Activated CD4-positive, CD25-positive, alpha-beta regulatory T cell (primary cell): ENCODE measurements at places on chromosomes 5 and 9.

GRCh38 chr9:104854613-104855012, 73.3 kb downstream of the ABCA1 start:
- no peak for DNase-seq

DNA sequence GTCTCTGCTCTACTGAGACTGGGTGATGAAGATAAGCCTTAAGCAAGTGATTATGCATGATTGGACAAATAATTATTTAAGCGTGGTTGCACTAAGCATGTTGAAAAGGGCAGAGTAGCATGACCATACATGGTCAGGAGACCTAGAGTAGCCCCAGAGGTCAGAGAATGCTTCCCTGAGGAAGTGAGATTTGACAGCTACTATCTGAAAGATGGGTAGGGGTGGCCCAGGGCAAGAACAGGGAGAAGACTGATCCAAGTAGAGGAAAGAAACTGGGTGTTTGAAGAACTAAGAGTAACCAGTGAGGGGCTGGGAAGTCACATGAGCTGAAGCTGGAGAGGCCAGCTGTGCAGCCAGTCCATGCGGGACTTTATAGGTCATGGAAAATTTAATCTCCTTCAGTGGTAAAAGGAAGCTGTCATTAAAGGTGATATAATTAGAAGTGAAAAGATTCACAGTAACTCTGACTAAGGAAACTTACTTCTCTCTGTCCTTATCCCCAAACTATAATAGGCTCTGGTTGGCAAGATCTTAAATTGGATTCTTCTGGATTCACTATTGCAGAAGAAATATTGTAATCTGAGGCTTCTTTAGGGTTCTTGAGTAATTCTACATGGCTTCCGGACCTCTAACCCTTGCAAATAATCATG, 35.2 kb downstream of the YIPF5 start:
- no peak for DNase-seq

- DNase-seq, result no peak
Observed at GRCh38 chr9:2979957-2980610, 136.2 kb upstream of the PUM3 start.

- DNase-seq, result no peak
Observed at GRCh38 chr9:103714992-103715391, 379.1 kb upstream of the SMC2 start.

- DNase-seq, result no peak
Observed at GRCh38 chr9:14517154-14517906, 175.9 kb downstream of the ZDHHC21 start.

- no peak for DNase-seq
Observed at GRCh38 chr5:56494300-56494731, 261.2 kb upstream of the ANKRD55 start.

GRCh38 chr9:109258481-109259302, 62.2 kb downstream of the EPB41L4B start:
- no peak for DNase-seq

- DNase-seq, result no peak
Observed at GRCh38 chr5:177450667-177451424, 4.2 kb downstream of the PRR7 start.

DNA sequence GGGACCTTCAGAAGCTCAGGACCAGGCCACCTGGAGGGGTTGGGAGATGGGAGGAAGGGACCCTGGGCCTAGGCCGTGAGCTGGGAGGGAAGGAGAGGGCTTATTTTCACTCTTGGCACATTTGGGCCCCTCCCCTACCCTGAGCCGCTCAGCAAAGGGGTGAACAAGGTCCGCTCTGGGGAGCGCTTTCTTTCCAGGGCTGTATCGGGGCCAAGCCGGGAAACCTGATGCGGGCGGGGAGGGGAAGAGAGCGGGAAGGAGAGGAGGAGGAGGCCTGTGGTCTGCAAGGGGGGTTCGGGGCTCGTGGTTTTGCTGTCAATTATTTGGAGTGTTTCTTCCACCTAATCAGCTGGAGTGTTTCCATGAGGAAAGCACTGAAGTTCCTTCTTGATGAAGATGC, 62.7 kb upstream of the RXRA start:
- DNase-seq, result no peak

- DNase-seq, result no peak
Observed at GRCh38 chr5:78809444-78809843, 160.9 kb upstream of the LHFPL2 start.

GRCh38 chr9:33939924-33940874, 108.5 kb downstream of the UBAP2 start:
- no peak for DNase-seq

GRCh38 chr9:137982200-137982599, 104.6 kb downstream of the CACNA1B start:
- no peak for DNase-seq

DNA sequence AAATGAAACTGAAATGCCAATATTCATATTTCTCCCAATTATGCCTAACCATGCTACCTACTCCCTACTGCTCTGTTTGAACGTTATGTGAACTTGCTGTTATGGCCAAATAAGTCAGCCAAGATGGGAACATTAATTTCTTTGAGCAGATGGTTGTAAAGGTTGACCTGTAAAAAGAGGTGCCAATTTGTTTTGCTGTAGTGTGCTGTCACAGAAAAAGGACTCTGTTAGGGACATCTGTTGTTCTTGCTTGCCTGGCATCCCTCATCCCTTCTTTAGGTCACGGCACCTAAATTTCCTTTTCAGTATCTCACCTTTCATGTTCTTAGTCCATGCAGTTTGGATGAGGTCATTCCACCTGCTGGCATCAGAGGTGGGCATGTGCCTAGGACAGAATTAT, 35.4 kb downstream of the GDNF start:
- DNase-seq, result no peak

DNA sequence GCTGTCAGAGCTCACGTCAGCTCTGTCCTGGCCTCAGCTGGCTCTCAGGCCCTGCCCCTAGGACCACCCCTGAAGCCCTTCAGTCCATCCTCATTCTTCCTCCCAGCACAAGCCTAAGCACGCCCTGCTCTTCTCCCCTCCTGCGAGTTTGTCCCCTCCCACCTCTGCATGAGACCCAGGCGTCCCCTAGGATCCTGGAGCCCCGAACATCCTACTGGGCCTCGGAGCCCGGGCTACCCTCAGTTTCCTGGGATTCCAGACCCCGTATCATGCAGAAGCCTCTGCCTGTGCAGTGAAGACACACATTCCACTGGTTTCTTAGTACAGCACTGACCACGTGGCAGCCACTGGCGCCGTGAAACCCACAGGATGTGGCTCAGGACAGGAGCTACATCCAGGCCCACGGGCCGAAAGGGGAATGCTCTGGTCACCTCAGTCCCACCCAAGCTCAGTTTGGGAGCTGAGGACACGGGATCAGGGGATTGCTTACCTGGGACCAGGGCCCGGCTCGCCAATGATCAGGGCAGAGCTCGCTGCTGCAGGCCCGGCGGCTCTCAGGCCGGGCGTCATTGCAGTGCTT, 64.2 kb downstream of the ZNF354C start:
- no peak for DNase-seq

GRCh38 chr5:116861097-116861496, 286.5 kb upstream of the SEMA6A start:
- DNase-seq, result no peak

DNA sequence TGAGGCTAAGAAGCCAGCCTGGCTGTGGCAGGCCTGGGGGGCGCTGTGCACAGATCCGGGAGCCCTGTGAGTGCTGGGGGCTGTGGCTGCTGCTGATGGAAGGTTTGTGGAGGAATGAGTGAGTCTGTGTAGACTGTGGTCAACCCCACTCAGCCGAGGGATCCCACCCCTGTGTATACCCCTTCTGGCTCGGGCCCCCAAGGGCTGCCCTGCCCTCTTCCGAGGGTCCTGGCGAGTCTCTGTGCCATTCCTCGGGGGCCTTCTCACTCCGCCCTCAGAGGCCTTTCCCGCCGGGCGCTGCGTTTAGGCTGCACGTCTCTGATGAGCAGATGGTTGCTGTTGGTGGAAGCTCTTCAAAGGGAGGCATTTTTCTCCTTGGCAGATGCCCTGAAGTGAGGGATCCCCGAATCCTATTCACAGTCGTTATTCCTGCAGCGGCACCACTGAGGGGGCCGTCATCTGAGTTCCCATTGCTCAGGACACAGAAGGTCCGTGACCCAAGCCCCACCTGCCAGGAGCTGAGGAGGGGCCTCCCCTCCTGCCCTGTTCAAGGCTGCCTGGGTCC, 94.1 kb downstream of the RXRA start:
- DNase-seq, result no peak

DNA sequence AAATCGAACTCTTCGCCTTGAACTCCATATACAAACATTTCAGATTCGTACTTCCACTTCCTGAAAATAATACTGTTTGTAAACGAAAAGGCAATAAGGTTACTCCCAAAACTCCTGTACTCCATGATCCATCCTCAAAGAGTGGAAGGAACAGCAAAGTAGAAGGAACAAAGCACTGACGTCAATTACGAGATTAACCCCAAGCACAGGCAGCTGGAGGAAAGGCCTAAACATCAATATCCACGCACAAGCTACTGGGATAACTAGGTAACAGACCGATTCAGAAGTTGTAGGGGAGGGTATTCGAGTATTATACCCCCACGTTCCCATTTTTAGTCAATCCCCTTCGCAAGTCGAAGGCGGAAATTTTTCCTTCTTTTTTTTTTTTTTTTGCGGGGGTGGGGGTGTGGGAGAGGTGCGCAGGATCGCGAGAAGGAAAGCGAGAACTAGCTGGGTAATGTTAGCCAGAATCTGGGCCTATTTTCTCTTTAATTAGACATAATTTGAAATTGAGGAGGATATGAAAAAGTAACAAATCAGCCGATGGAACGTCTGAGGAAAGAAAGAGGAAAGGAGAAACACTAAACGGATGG, 909 bp downstream of the AFF4 start:
- no peak for DNase-seq

DNA sequence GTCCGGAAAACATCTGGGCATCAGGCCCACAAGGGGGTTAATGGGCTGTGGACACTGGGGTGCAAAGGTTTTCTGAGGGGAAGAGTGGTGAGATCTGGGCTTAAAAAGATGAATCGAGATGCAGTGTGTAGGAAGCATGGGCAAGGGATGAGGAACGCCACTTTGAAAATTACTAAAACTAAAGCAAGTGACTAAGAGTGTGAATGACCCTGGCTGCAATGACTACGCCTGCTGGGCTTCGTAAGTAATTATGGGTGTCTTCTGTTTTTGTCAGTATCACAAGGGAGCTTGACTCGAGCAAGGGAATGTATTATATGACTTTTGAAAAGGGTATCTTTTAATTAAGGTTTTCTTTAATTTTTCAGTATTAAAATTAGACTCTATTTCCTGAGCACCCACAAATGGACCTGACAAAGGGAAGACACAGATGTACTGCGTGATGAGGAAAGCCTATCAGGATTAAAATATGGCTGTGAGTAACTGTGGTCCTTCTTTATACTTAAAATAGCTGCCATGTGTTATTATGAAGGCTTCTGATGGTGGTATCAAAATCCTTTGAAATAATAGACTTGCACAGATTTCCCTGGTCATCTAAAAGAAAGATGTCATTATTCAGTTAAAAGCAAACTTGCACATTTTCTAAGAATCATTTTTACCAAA, 4.2 kb downstream of the CTXN3 start:
- DNase-seq, result no peak

DNA sequence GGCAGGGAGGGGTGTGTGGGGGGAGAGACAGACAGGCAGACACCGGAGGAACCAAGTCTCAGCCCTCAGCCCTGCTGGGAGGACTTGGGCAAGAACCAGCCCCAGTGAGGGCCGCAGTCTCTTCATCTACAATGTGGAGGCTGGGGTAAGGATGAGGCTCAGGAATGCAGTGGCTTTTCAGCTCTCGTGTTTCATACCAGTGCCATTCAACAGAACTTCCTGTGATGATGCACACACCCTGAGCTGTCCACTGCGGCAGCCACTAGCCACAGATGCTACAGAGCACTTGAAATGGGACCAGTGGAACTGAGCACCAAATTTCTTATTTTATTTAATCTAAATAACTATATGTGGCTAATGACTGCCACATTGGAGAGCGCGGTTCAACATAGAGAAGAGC, 10.7 kb downstream of the CAMK2A start:
- DNase-seq, result no peak

GRCh38 chr5:170238456-170239196, 5.8 kb downstream of the C5orf58 start:
- DNase-seq, result no peak

GRCh38 chr9:126583144-126583760, 30.5 kb upstream of the LMX1B start:
- no peak for DNase-seq

DNA sequence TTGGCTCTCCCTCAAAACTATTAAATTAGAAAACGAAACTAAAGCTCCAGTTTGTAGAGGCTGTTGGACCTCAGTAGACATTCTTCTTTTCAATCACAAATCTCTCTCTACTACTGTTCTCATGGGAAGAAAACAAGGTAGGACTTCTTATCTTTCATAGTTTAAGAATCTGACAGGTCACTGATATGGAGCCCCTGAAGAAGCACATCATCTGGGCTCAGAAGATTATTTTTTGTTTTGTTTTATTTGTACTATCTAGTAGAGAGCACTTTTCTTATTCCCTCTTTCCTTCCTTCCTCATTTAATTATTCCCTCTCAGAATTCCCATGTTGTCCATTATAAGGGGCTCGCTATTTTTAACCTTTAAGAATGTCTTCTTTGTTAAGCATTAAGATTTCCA, 26.3 kb downstream of the STARD4 start:
- no peak for DNase-seq

GRCh38 chr9:131275332-131276093, 797 bp downstream of the FAM78A start:
- DNase-seq, result no peak

- DNase-seq, result no peak
Observed at GRCh38 chr5:162956570-162956969, 480.8 kb upstream of the CCNG1 start.

DNA sequence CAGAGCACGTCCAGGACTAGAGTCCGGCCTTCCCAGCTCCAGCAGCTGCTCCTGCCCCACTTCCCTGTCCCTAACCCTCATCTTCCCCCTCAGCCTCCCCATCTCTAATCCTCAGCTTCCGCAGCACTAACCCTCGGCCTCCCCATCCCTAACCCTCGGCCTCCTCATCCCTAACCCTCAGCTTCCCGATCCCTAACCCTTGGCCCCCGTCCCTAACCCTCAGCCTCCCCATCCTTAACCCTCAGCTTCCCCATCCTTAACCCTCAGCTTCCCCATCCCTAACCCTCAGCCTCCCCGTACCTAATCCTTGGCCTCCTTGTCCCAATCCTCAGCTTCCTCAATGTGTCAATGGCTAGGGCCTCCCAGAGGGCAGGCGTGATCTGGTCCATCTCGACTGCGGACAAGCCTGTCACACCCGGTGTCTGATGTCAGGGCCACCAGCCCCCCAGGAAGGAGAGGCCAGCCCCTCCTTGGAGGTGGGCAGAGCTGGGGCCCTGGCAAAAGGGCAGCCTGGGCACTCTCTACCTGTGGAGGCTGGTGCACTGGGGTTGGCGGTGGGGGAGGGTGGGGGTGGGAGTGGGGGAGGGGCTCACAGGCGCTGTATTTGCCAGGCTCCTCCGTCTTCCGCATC, 1.4 kb downstream of the OBP2B start:
- no peak for DNase-seq

GRCh38 chr5:115817386-115817785, 927 bp upstream of the CDO1 start:
- no peak for DNase-seq

- no peak for DNase-seq
Observed at GRCh38 chr5:156186760-156187159, 140.2 kb upstream of the SGCD start.

- no peak for DNase-seq
Observed at GRCh38 chr9:82127465-82127864, 138.9 kb downstream of the SPATA31D1 start.
